ENCODE measurements at places on chromosomes 1 and 21.
A peak's percentile ranks its signal among the peaks of the same experiment; 100 is the strongest.

GRCh38 chr1:64679177-64679576, 65.7 kb upstream of the RAVER2 start:
- no peak for DNase-seq

DNA sequence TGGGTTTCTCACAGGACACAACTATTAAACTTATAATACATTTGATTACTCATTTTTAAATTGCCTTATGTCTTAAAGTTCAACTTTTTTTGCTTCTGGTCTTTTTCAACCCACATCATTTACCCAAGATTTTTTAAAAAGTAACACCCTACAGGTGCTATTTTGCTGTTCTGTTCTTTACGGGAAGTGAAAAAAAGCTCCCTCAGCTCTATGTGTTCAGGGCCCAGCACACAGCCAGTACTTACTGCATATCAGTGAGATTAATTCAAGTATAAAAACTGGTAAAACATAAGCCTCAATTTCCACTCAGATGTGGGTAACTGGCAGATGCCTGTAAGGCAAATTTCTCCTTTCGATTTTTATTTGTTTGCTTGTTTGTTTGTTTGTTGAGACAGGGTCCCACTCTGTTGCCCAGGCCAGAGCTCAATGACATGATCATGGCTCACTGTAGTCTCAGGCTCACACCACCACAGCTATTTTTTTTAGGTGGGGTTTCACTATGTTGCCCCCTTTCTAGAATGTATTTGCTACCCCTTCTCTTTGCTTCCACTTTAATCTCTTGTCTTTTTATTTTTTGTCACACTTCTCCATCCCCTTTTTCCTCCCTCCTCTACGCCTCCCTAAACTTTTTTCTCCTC, 20.3 kb downstream of the RNASEL start:
- DNase-seq, result no peak

GRCh38 chr1:43532716-43533115, 2.0 kb downstream of the PTPRF start:
- no peak for DNase-seq

GRCh38 chr1:167777269-167777650, 55.5 kb downstream of the MPZL1 start:
- no peak for DNase-seq

DNA sequence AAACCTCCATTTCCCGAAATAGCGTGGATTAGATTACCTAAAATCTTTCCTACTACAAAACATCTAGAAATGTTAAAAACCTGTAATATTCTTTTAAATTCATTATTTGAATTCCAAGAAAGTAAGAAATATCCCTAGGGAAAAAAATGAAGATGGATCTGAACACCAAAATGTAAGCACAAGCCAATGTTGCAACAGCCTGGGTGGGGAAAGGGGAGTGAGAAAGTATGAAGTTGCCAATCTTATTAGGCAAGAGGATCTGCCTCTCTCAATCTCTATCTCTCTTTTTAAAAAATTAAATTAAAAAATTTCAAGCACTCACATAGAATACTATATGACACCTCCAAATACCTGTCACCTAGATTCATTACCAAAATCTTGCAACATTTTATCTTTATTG, 74.9 kb upstream of the IRF2BP2 start:
- DNase-seq, result no peak

DNA sequence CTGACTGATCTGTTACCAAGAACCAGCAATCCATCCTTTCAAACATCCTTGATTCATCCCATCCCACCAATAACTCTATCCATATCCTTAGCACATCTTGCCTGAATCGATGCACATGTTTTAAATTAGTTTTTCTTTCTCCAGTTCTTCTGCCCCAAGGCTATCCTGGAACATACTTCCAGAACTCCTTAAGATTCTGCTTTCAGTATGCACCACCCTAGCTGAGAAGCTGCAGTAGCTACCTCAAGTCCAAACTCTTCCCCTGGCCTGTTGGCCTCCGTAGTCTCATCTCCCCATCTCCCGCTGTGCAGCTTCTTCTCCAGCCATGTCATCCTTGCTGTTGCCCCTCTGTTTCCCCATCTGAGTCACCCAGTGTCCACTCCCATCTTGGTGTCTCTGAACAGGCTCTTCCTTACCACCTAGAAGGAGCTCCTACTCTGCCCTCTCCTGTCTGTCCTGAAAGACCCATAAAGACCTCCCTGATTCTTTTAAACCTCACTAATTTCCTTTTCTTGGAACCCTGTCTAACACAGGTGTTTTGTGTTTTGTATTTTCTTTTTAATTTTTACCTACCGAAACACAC, 108.0 kb downstream of the SGIP1 start:
- DNase-seq, result no peak

DNA sequence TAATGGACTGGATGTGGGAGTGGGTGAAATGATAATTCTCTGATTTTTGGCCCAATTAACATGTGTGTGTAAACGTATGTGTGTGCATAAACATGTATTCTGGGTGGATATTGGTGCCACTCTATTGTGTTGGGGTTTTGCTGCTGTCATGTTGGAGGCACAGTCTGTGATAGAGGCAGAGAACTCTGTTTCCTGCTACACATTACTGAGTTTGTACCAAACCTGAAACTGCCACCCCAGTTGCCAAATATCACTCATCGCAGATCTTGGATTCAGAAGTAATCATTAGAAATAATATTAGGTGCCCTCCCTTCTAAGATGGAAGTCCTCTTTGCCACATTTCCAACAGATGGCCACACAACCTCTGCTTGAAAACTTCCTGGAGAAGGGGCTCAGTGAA, 13.8 kb downstream of the FASLG start:
- no peak for DNase-seq

GRCh38 chr1:213891989-213892902, 95.5 kb upstream of the PROX1 start:
- no peak for DNase-seq

DNA sequence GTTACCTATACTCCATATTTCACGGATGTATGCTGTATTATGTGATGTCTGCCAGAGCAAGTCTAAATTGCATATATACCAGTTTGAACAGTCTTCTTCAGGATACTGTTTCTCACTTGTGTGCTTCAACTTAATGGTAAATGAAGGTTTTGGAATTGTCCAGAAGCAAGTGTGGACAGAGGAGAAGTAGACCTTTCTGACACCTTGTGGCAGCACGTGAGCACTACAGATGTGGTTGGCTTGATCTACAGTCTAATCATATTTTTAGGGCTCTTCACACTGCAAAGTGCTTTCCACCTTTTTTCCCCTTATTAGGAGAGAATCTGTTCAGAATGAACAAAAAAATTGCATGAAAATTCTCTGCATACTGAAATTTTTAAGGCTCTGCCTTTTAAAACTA, 10.9 kb downstream of the MORC3 start:
- peak; percentile 21 for DNase-seq

DNA sequence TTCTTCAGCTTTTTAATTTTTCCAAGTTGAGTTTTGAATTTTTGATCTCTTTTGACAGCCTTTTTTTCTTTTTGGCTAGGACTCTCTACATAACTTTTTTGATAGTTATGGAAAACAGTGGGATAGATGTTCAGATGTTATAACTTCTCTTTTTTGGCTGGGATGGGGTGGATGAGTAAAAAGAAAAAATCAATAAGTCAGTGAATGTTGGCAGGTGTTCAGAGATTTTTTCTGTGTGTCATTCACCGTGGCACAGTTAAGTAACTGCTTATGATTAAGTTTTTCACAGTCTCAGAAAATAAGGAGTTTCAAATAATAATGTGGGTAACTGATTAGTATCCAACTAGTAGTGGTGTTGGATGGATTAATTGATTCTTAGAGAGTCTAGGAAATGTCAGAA, 24.0 kb downstream of the HS2ST1 start:
- DNase-seq, result no peak

- DNase-seq, result no peak
These were observed 180.0 kb downstream of the TTLL7 start for GRCh38 chr1:83818916-83819315.

- DNase-seq, result peak; percentile 96
These were observed 36.5 kb downstream of the FHAD1 start for GRCh38 chr1:15283526-15283925.

GRCh38 chr1:85109475-85109874, 61.2 kb upstream of the MCOLN3 start:
- DNase-seq, result peak; percentile 38

DNA sequence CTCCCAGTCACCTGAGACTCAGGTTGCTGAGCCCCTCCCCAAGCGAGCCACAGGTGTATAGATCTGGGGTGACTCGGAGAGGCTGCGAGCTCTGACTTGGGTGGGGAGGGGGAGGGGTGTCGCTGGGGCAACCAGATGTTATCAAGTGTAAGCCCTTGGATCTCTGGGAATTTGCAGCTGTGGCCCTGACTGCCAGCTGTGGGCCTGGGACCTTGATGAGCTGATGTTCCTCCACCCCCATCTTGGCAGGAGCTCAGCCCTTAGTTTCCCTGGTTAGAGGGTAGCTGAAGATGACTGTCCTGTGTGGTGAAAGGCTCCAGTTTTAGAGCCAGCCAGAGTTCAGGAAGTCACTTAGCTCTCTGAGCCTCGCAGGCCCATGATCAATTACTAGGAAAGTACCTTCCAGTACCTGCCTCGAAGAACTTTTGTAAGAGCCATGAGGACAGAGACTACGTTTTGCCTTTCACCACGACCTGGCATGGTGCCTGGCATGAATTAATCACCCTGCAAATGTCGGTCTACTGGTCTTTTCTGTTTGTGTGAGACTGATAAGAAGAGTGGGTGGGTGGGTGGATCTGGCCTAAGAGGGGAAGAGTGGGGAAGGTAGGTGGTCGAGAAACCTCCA, 55.8 kb downstream of the YARS1 start:
- DNase-seq, result peak; percentile 74

DNA sequence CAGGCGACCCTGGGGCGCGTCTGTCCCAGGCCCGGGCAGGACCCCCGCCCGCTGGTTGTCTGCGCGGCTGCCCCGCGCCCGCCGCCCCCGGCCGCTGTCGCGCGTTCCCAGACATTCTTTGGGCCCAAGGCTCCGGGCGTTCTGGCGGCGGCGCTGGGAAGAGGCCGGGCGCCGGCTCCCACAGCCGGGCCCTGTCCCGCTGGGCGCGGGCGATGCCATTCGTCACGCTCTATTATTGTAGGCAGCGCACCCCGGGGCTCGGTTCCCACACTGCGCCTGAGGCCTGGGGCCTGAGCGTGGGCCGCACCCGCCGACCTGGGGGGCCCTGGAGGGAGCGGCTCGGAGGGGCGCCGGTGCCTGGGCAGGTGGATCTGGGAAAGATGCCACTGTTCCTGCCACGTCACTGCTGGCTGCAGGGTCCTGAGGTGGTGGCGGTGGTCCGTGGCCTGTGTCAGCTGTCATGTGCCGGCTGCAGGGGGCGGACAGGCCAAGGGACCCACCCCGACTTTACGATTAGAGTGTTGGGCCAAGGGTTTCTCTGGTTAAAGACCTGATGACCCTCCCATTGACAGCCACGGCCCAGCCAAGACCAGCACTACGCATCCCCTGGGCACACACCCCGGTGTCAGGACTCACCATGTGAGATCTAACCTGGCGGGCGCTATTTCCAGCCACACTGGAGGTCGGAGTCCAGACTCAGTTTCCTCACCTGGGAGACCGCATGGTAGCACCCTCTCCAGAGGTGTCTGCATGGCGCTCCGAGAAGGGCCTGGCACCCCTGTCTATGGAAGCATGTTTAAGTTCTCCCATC, 55.1 kb upstream of the ADARB1 start:
- no peak for DNase-seq

GRCh38 chr1:179709841-179710329, 33.2 kb upstream of the FAM163A start:
- no peak for DNase-seq

DNA sequence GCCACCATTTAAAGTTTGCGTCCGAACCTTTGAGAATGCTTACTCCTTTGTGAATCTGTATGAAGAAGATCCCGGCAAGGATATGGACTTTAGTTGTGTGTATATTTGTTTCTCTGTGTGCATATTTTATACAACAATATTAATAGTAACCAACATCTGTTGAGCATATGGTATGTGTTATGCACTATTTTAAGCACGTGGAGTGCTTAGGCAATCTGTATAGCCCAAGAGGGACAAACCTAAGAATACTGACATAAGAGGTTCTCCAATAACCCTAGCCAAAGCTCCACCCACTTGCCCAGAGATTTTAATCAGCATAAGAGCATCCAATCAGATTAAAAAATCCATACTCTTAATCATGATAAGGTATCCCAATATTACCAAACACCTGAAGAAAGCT, 92.7 kb downstream of the MAB21L3 start:
- no peak for DNase-seq

- DNase-seq, result no peak
These were observed 2.6 kb downstream of the LEFTY1 start for GRCh38 chr1:225886159-225887029.

DNA sequence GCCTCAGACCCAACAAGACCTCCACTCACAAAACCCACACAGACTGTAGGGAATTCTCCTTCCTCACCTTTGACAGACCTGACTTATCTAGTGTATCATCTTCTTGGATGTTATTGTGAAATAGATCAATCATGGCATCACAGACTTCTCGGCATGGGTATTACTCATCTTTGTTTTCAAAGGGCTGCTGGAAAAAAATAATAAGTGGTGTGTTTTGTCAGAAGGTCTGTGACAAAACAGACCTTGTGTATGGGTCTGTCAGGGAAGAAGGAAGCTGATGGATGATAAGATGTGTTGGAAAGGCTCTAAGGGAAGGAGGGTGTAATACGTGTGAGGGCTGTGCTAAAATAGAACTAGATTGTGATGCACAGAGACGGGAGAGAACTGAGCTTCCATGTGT, 13.9 kb upstream of the S100A7 start:
- no peak for DNase-seq
